EH (cell line): ENCODE measurements at places on chromosomes 6 and 20.

DNA sequence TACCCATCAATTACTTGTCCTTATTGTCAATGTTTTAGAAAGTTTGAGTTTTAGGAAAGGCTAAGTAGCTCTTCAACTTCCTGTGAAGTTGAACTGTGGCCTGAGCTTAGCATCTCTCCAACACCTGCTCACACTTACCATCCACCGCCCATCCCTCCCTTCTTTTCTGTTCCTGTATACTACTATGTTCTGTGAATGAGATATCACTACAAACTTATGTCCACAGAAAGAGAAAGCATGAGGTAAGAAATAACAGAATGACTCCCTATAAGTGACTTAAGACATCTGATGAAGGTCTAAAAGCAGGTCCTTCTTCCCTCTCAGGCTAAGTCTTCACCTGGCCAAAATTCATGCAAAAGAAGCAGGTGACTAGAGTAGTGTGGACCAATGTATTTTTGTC lies 246.3 kb upstream of the PREP start:
- no peak for DNase-seq

- no peak for DNase-seq
These were observed 713.9 kb downstream of the COL12A1 start for GRCh38 chr6:74491844-74492374.

DNA sequence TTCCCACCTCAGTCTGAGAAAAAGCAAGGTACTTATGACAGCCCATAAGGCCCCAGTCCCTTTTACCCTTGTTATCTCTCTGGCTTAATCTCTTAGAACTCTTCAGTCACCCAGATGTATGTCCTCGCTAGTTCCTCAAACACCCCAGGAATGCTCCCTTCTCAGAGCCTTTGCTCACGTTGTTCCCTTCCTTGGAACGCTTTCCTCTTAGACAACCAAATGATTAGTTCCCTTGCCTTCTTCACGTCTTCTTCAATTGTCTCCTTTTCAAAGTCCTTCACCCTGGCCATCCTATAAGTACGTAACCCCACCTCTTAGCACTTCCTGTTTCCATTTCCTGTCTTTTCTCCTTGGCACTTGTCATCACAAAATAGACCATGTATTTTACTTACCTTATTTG lies 1.1 kb upstream of the APOBEC2 start:
- DNase-seq: no peak

DNA sequence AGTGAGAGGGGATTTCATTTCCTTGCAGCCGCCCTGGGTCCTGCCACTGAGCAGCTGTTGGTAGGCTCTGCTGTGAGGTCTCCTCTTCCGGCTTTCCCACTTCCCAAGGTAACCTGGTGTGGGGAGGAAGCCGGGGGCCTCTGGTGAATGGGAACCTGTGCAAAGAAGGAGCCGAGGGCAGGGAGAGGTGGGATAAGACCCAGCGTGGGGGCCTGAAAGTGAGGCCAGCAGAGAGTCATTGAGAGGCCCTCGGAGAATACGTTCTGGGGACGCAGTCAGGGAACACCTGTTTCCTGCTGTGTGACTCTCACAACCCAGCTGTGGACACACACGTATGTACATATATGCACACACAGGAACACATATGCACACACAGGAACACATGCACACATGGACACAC lies 100.7 kb downstream of the CDH26 start:
- DNase-seq: no peak

GRCh38 chr6:132252113-132252512 lies 149.2 kb downstream of the MOXD1 start:
- no peak for DNase-seq

- no peak for DNase-seq
These were observed 8.1 kb downstream of the C6orf136 start for GRCh38 chr6:30654798-30655742.

DNA sequence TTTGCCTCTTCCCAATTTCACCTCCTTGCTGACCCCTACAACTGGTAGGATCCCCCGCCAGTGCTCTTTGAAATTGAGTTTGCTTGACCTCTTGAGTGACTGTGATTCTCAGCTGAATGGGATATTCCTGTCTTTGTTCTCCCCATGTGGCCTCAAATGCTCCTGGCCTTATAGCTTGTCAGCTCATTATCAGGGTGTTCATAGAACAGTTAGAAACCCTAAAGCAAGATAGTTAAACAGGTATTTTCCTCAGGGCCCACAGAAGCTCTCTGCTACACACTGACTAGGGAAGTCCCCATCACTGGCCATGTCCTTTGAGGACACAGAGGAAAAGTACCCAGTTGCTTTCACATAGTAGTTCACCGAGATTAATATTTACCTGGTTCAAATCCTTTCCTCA lies 211.5 kb upstream of the DTNBP1 start:
- DNase-seq: no peak

DNA sequence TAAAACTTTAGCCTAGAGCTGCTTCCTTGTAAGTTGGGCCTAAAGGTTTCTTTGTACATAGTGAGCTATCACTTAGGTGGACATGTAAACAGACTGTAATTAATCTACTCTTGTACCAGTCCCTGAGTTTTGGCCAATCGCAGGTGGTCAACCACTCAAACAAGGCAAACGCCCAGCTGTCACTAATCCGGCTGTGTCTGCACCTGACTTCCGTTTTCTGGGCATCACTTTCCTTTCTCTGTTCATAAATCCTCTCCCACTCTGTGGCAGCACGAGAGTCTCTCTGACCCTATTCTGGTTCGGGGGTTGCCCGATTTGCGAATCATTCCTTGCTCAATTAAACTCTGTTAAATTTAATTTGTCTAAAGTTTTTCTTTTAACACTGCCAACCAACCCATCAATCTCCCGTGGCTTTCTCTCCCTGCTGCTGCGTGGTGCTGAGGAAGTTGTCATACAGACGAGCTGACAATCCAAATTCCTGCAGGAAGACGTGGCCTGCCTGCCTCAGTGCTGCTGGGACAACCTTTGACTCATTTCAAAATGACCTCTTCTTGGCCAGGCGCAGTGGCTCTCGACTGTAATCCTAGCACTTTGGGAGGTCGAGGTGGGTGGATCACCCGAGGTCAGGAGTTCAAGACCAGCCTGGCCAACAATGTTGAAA lies 206.3 kb downstream of the QKI start:
- peak; percentile 40 for DNase-seq

DNA sequence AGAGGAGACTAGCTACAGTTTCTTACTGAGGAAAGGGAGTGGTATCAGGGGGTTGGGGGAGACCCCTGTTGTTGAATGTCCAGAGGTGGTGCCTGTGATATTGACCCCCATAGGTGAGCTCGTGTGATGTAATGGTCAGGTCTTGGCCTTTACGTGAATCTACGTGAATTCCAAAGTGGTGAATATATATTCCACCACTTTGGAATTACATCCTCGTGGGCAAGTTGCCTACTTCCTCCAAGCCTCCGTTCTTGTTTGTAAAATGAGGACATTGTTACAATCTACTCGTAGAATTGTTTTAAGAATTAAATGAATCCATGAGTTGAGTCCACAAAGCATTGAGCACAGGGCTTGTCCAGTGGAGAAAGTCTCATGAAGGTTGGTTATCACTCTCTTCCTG lies 47.3 kb downstream of the TSHZ2 start:
- no peak for DNase-seq

DNA sequence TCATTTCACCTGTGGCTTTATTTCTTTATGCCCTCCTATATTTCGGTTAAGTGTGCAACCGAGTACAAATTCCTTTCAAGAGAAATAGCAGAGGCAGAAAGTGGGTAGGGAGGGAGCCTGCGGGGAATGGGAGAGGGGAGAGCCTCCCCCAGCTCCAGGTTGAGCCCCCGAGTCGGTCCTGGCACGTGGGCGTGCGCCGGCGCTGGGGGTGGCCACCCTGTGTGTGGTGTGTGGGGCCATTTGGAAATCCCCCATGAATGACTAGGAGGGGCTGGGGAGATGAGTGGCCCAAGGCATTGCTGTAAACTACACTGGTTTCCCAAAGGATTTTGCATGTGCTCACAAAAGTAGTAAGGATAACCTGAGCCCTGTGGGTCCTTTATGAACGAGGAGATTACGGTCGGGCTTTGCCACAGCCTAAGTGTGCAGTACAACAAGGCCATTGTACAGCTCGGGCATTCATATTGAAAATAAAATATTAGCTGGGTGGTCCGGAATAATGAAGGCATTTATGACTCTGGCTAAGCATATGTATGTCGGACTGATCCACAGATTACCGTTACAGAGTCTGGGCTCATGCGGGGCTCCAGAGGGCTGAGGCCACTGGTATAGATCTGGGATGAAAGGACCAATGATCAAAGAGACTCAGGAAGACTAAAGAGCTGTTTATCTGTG lies 84.5 kb upstream of the RALGAPA2 start:
- DNase-seq: no peak

DNA sequence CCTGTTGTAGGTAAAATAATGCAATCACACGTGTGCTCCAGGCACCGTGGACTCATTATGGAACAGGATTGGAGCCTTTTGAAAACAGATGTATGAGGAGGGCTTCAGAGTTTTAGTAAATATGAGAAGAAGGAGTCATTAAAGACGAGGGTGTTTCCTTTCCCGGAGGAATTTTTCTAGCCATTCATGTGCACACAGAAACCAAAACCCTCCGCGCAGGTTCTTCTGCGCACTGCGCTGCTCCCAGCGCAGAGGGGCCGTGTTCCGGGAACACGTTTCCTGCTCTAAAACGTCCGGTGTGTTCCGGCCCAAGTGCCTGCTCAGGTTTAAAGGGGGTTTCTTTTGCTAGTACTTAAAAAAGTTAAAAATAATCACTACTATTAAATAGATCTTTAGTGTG lies 11.6 kb downstream of the GPR31 start:
- no peak for DNase-seq

GRCh38 chr6:137811916-137812553 lies 55.0 kb upstream of the TNFAIP3 start:
- peak; percentile 16 for DNase-seq

- peak; percentile 18 for DNase-seq
These were observed 90.0 kb downstream of the CD2AP start for GRCh38 chr6:47567586-47567985.

DNA sequence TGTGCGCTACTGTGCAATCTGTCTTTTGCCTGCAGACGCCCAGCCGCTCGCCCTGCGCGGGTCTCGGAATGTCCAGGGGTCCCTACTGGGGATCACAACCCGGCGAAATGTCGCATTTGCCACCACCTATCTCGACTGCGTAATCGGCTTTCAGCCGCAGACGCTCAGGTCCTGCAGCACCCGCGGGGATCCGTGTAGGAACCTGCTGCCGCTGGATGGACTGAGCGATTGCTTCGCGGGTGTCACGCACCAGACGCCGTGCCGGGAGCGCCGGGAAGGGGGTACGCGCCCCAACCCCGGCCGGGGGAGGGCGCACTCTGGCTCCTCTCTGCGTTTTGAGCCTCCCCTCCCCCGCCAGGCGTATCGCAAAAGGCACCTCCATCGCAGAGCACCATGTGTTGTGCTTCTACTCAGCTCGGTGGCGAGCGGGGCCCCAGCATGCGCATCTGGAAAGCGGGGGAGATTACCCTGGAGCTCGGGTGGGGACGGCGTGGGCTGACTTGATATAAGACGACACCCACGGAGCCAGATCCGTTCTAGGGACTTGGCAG lies 747 bp upstream of the PTPRA start:
- DNase-seq: peak; percentile 57

- peak; percentile 94 for DNase-seq
These were observed 29.9 kb upstream of the PREP start for GRCh38 chr6:105432797-105433196.

- peak; percentile 78 for DNase-seq
These were observed 182.7 kb upstream of the CCN2 start for GRCh38 chr6:132133736-132134445.

GRCh38 chr20:35883778-35884540 lies 70.3 kb downstream of the SCAND1 start:
- DNase-seq: peak; percentile 100

GRCh38 chr6:126181173-126181741 lies 158.7 kb upstream of the CENPW start:
- DNase-seq: no peak

- DNase-seq: peak; percentile 58
These were observed 10.7 kb downstream of the CLDN20 start for GRCh38 chr6:155274533-155274932.
